Stimulated activated CD8-positive, alpha-beta memory T cell treated with anti-CD3 and anti-CD28 coated beads, Interleukin-15, amount 100 ng/mL, for 4 hours (primary cell): ENCODE measurements at places on chromosomes 3 and 15.

GRCh38 chr3:60919296-60919695 is 332.0 kb downstream of the FHIT start:
- DNase-seq: no peak

DNA sequence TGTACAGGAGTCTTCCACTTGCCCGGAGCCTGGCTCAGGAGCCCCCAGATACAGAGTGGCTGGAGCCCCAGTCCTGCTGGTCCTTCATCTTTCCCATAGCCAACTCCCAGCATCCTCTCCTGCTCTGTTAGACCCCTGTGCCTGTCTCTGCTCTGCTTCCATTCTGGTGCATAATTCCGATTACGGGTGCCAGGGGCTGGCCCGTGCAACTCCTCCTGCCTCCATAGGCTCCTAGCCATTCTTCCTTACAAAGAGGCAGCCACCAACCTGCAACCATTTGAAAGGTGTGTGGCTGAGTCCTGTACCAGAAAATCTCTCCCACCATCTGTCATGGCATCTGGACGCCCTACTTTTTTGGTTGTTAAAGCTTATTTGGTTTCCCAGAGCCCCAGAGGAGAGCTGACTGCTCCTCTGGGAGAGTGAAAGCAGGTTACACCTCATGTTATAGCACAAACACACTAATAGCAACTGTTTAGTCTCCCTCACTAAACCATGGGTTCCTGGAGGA is 5.2 kb upstream of the RAD18 start:
- DNase-seq: no peak

GRCh38 chr3:86168512-86168911 is 822.4 kb downstream of the VGLL3 start:
- no peak for DNase-seq

GRCh38 chr3:55708242-55708641 is 221.1 kb upstream of the WNT5A start:
- DNase-seq: no peak

DNA sequence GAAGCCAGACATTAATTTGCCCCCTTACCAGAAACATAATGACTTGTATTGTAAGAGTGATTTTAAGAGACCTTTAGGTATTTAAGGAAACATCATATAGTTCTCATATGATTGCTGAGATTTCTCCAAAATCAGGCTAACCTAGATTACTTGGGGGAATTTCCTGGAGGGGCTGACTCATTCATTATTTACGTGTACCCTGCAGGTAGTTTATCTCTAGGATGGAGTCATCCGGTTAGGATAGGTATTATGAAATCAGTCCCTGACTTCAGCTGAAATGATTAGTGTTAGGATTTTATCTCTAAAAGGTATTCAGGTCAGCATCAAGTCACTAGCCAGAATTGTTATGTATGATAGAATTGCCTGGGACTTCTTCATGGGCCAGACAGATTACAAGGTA is 97.5 kb downstream of the TCF12 start:
- no peak for DNase-seq

DNA sequence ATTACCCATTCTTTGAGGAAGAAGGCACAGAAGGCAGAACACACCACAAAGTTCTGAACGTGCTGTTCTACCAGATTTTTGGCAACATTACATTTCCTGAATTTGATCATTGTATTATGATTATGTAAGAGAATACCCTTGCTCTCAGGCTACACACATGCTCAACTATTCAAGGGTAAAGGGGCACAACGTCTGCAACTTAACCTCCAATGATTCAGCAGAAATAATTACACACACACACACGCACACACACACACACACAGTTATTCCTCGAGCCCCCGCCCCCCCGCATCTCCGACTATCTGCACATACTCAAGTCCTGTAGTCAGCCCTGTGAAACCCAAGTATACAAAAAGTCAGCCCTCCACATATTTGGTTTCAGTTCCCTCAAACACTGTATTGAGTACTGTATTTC is 26.8 kb downstream of the RPN1 start:
- no peak for DNase-seq

- DNase-seq: no peak
Measured at GRCh38 chr3:125280668-125281361, 68.3 kb upstream of the SLC12A8 start.

DNA sequence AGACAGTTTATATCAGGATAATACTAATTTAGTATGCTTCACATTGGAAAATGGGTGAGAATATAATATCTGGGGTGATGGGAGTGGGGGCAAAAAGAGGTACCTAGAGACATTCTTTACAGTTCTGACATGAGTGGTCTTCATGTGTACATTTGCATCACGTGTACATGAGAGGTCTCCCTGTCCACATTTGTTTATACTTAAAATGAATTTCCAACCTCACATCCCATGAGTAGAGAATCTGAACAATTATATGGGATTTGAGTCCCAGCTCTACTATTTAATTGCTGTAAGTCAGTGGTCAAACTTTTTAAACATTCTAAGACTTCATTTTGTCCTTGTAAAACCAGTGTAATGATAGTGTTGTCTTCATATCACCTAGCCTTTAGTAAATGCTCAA is 408.4 kb downstream of the NAALADL2 start:
- no peak for DNase-seq

GRCh38 chr3:149658744-149659497 is 1.1 kb upstream of the WWTR1 start:
- no peak for DNase-seq

DNA sequence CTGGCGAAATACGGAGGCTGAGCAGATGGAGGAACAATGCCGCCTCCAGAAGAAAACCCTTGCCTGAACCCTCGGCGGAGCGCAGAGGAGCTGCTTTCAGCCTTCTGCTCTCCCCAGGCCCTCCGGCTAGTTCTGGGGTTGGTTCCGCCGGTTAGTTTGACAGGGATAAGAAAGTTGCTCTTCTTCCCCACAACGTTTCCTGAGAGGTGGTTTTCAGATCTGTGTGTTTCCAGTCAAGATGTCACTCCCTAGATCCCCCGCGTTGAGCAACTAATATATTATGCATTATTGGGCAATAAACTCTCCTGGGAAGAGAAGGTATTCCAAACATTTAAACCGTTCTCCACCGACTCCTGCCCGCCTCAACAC is 551 bp downstream of the NLGN1 start:
- DNase-seq: no peak

- DNase-seq: no peak
Measured at GRCh38 chr3:186210852-186211500, 102.1 kb upstream of the ETV5 start.

- DNase-seq: no peak
Measured at GRCh38 chr3:46612324-46612723, at the start of gene FAM240A. Gene FAM240A, plus strand, starts transcription at chr3:46612525. Its CDS starts 159 bp downstream, at chr3:46612684.

DNA sequence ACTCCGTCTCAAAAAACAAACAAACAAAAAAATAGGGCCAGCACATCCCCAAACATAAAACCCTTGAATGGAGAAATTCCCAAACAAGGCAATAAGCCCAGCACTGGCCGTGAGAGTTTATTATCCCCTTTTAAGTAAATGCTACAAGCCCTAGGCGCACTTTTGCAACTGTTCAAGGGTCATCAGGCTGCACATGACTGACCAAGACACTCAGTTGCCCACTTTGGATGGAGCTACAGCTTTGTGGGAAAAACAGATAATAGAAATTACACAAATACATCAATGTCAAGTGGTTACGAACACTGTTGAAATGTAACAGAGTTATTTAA is 33.7 kb upstream of the ZNF445 start:
- DNase-seq: no peak

DNA sequence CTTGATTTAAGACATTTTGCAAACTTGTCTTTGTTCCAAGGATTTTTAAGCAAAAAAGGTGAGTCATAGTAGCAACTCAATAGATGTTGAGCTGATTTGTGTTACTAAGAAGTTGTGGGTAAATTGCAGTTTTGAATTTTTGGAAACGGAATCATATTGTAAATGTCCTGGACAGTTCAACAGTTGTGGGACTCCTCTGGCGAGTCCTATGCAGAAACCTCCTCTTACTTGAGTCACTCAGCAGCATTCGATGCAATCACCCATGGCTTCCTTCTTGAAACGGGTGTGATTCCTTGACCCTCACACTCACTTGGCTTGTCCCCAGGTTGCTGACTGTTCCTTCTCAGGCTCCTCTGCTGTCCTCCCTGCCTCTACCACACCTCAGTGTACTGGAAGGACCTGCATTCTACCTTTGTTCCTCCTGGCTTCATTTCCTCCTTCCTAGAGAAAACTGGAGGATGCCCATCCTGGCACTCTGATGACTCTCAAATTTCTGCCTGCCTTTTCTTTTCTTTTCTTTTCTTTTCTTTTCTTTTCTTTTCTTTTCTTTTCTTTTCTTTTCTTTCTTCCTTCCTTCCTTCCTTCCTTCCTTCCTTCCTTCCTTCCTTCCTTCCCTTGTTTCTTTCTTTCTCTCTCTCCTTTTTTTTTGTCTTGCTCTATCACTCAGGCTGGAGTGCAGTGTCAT is 52.8 kb upstream of the DGKG start:
- DNase-seq: no peak

DNA sequence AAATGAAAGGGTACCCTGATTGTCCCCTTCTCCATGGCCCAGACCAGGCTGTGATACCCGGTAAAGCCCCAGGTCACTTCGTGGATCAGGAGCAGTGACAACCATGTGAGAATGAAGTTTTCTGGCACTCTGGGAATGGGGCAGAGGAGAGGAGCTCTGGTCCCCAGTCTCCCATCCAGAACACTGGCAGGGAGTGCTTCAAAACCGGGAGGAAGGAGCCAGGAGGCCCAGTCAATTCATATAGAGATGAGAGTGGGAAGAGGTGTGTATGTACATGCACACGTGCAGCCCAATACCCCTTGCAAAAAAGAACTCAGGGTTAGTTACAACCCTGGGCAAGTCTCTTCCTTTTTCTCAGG is 101.4 kb upstream of the TLE3 start:
- DNase-seq: no peak

DNA sequence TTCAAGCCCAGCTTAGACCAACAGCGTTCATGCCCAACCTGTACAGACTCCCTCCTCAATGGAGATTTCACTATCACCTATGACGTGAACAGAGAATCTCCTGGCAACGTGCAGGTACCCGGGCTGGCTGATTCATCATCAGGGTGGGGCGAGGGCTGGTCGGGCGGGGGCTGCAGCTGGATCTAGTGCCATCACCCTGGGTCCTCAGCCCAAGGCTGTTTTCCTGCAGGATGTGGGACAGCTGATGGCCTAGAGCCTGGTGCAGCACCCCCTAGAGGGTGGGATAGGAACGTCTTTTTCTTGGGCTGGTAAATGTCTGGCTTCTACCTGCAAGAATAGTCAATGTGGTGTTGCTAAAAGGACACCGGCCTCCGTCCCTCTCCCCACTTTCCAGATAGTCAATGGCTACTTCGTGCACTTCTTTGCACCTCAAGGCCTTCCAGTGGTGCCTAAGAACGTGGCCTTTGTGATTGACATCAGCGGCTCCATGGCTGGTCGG is 4.4 kb downstream of the ITIH3 start:
- no peak for DNase-seq
